ENCODE measurements at places on chromosomes 2 and 18.
A peak's percentile ranks its signal among the peaks of the same experiment; 100 is the strongest.

- no peak for DNase-seq
Observed at GRCh38 chr2:209985874-209986273, 16.6 kb upstream of the RPE start.

GRCh38 chr18:22271030-22271429 lies 101.6 kb downstream of the GATA6 start:
- no peak for DNase-seq

DNA sequence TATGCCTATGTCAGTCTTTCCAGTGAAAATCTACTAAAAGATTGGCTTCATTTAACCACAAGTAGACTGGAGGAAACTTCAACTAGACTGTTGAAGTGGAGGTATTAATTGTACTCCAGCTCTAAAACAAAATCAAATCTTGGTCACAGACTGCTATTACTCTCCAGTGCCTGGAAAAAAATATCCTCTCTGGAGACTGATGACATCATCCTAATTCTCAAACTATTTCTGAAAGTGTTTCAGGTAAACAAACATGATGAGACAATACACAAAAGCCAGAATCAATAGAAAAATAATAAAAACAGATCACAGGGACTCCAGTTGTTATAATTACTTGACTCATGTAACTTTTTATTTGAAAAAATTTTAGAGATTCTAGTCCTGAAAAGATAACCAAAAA lies 87.7 kb upstream of the MYO3B start:
- DNase-seq, result no peak

DNA sequence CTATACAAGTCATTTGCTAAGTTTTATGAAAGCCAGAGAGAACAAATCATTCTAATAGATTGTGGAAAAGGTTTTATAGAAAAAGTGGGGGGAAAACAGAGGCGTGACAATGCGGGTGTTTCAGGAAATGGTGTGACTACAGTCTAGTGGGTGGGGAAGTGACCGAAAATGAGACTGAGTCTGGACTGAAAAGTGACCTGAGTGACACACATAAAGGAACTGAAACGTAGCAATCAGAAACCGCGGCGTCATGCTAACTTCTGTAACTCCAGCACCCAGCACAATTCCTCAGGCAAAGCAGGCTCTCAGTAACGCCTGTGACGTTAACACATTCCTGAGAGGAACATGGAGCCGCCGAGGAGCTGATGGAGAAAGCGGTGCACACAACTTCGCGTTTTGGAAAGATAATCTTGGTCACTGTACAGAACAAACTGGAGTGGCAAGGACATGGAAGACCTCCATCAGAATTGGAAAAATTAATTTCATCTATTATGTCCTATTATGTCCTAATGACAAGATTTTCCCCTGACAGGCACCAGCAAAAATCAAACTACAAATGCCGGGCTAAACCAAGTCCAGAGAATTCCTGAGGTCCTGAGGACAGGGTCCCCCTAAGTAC lies 1.4 kb upstream of the CD226 start:
- no peak for DNase-seq

- no peak for DNase-seq
Observed at GRCh38 chr2:10087360-10087759, 7.1 kb upstream of the CYS1 start.

DNA sequence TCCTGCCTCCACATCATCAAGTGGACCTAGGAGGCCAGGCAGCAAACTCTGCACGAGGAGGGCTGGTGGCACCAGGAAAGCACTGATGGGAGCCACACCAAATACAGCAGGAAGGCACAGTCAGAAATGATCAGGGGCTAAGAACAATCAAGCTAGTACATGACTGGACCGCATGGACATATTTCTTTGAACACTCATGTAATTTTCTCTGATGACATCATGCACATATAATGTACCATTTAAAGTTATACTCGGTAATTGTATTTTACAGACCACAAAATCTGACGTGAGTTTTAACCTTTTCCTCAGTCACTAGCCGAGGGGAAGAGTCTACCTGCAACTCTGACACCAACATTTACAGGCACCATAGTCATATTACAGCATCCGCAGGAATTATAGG lies 76.7 kb downstream of the XDH start:
- DNase-seq, result no peak

DNA sequence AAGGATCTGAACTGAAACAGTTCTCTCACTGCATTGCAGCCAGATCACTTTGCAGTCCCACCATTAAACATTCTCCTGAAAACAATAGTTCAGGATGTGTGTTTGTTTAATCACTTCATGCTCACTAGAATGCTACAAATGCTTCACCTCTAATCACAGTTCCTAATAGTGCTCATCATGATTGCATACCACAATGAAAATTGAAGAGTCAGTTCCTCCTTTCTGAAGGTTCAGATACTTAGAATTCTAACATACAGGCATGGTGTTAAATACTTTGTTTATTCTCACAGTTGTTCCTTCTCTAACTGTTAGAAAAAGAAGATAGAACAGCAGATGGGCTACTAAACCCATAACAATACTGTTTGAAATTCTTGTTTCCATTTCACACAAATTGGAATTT lies 622.3 kb upstream of the ACVR2A start:
- DNase-seq, result no peak

- no peak for DNase-seq
Observed at GRCh38 chr2:215949991-215950404, 63.4 kb downstream of the MREG start.

DNA sequence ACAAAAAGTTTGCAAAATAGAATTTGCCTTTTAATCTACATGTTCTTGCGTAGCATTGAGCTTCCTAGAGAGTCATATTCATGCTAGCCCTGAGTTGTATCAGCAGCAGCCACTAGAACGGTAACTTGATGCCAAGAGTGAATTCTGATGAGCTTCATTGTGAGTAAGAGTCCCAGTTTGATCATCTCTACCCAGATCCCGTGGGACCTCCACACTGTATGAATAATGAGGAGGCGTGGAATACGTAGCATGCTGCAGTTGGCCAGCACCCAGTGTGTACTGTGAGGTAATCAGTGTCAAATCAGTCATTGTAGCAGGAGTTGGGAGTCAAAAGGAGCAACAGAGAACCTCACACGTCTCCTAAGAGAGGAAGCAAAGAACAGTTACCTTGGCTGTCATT lies 197.9 kb downstream of the NEDD4L start:
- DNase-seq, result no peak

DNA sequence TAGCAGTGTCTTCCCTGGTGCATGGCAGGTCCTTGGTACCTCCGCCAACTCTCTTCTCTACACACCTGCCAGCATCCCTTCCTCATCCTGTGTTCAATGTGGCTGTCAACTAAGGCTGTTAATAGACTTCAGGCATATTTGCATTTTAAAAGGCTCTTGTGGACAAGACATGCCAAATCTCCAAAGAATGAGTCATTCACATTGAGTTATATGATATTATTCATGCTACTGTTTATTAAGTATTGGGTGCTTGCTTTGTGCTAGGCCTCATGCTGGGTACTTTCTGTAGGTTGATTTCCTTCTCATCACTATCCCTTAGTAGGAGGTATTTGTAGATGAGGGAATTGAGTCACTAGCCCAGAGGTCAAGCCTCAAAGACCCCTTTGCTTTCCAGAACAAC lies 5.2 kb downstream of the MYO1B start:
- no peak for DNase-seq

DNA sequence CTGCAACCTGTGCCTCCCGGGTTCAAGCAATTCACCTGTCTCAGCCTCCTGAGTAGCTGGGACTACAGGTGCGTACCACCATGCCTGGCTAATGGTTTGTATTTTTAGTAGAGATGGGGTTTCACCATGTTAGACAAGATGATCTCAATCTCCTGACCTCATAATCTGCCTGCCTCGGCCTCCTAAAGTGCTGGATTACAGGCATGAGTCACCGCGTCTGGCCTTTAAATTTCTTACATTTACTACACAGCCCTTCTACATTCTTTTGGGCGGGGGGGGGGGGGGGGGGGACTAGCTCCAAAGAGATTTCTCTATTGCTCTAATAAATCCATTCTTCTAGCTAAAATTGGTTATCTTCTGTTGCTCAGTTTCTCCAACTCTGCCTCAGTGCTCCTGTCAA lies 964.9 kb upstream of the ACVR2A start:
- DNase-seq, result no peak

- no peak for DNase-seq
Observed at GRCh38 chr18:77422974-77423867, 173.6 kb downstream of the GALR1 start.

- no peak for DNase-seq
Observed at GRCh38 chr2:200730960-200731359, 80.8 kb upstream of the BZW1 start.

- no peak for DNase-seq
Observed at GRCh38 chr2:80302314-80303005, 2.1 kb downstream of the LRRTM1 start.

- DNase-seq, result peak; percentile 30
Observed at GRCh38 chr2:62293490-62294271, 97.8 kb downstream of the B3GNT2 start.

DNA sequence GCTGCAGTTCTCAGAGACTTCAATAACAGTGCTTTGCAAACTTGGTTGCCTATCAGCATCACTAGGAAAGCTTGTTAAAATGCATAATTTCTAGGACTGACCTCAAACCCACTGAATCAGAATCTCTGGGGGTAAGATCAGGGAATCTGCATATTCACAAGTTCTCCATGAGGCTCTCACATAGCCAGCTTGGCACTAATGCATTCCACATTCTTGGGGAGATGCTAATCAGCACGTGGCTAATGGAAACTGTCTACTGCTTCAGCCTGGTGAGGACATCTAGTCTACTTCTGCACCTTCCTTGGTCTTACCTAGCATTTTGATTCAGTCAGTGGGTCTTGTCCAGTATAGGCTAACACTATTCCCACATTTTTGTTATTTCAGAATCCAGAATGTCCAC lies 56.3 kb downstream of the RBKS start:
- DNase-seq, result no peak

- DNase-seq, result no peak
Observed at GRCh38 chr18:77905449-77906055, 655.9 kb downstream of the GALR1 start.

GRCh38 chr2:120589771-120590608 lies 145.7 kb upstream of the GLI2 start:
- DNase-seq, result no peak

GRCh38 chr18:58394046-58394445 lies 234.8 kb downstream of the ALPK2 start:
- no peak for DNase-seq

DNA sequence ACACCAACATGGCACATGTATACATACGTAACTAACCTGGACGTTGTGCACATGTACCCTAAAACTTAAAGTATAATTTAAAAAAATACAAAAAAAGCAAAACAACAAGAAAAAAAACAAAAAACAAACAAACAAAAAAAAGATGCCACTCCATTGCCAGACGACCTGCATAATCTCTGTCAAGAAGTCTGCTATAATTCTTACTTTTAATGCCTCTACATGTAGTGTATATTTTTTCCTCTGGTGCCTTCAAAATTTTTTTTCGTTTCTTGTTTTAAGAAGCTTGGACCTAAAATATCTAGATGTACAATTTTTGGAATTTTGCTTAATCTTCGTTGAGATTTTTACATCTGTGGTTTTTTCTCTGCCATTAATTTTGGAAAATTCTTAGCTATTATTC lies 235.6 kb upstream of the ZNF521 start:
- no peak for DNase-seq

GRCh38 chr18:77223653-77224052 lies 26.0 kb upstream of the GALR1 start:
- DNase-seq, result no peak

- no peak for DNase-seq
Observed at GRCh38 chr2:150917961-150918713, 343.5 kb downstream of the RBM43 start.

DNA sequence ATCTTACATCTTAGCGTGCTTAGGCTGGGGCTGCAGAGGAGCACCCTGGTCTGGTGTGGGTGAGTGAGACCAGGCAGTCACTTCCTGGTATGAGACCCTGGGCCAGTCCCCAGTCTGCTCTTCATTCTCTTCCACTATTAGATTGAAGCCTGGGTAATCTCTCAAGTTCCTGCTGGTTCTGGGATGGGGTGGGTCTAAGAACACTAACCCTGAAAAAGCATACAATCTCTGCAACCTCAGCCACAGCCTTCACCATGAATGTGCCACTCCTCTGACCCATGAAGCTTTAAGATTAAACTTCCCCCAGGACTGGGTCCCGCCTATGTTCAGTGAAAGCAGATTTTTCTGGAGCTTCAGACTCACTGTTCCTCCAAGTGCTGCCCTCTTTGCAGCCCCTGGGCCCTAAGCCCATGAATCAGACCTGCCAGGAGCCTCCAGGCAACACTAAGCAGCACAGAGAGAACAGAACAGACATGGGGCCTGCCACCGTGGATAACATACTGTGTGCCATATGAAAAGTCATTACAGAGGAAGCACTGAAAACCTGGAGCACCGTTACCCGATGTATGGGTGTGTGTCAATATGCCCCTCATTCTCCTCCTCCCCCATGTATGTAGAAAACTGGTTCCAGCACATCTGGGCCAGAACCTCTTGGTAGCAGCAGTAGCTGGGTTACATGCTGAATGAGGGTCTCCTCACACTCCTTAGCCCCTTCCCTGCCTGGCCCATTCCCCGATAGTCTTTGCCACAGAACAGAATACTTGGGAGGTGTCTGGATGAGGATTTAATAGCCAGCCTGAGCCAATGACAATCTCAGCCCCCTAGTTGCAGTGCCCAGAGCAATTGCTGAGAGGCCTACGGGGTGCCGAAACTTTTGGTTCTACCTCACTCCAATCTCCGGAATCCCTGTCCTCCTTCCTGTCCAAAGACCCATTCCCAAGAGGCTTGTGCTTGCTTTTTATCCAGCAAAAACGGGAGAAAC lies 2.7 kb upstream of the SIX2 start:
- no peak for DNase-seq

DNA sequence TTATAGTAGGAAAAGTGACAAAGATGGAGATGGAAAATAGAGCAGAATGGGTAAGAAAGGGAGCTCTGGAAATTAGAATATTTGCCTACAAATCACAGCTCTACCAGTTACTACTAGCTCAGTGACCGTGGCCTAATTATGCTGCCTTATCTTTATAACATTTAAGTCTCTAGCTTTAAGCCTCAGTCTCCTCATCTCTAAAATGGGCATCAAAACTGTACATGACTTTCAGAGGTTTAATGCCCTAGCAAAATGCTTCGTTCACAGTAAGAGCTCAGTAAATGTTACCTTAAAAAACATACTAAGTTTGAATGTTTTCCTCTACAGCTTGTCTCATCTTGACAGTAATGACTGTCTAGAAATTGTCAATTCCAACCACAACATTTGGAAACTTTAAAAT lies 8.3 kb upstream of the PTPRM start:
- no peak for DNase-seq

- DNase-seq, result no peak
Observed at GRCh38 chr2:162333968-162334367, 10.0 kb upstream of the GCA start.
